ENCODE measurements at places on chromosomes 6 and 20. TPM values are rescaled to one million over a fixed set of nuclear protein-coding genes. Genes with fewer than 3 reads are reported as not detected.

DNA sequence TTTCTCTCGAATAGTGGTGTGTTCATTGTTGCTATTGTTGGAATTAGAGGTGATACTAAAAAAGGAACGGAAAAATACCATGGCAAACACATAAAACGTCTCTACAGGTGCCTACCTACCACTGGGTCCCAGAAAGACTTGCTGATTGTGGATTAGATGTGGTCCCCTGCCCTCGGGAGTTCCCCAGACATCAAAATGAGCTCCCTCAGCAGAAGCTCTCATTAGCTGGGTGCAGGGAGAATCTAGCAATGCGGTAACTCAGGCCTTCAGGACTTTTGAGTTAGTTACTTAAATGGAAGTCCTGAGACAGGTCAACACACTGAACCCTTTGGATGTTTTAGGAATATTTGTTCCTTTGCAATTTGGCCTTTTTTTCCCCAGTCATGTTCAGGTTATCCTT, 6.1 kb downstream of the IRF4 start:
- DNase-seq = no peak

GRCh38 chr20:13029687-13030375, 21.1 kb downstream of the SPTLC3 start:
- peak; percentile 71 for DNase-seq

- DNase-seq = no peak
Measured at GRCh38 chr6:14861491-14861943, 384.4 kb upstream of the JARID2 start.

- DNase-seq = no peak
Measured at GRCh38 chr6:159249128-159249527, 79.9 kb downstream of the FNDC1 start.

- peak; percentile 59 for DNase-seq
Measured at GRCh38 chr6:142819603-142820337, 125.2 kb downstream of the HIVEP2 start.

DNA sequence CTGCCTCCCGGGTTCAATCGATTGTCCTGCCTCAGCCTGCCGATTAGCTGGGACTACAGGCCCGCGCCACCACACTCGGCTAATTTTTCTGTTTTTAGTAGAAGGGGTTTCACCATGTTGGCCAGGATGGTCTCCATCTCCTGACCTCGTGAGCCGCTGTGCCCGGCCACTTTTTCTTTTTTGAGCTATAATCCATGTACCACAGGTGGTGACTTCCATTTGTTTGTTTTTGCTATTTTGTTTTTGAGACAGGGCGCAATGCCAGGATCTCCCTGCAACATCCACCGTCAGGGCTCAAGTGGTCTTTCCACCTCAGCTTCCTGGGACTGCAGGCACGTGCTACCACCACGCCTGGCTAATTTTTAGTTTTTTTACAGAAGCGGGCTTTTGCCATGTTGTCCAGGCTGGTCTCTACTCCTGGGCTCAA, 8.5 kb downstream of the HSPA1B start:
- peak; percentile 37 for DNase-seq

MATN4 gene
- not detected for total RNA-seq

WFDC2 gene
- total RNA-seq = not detected

EYS gene
- total RNA-seq = under 0.01 TPM
